ENCODE measurements at places on chromosomes 1 and 21. TPM values are rescaled to one million over a fixed set of nuclear protein-coding genes. Genes with fewer than 3 reads are reported as not detected.

DNA sequence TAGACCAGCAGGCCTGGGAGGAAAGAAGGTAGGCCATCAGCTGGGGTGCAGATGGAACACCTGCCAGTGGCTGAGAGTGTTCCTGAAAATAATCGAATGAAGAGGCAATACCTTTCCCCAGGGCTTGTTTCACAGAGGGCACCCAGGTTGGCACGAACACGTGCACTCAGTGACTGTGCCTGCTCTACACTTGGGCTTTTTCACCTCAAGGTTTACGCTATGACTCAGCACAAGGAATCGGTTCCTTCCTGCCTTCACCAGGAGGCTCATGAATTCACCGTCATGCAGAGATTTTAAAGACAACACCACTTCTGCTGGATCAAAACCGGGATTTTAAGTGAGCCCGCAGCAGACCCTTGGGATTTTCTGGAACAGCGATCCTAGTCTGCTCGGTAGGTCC, 118.5 kb upstream of the ADAR start:
- DNase-seq = peak; percentile 62

DNA sequence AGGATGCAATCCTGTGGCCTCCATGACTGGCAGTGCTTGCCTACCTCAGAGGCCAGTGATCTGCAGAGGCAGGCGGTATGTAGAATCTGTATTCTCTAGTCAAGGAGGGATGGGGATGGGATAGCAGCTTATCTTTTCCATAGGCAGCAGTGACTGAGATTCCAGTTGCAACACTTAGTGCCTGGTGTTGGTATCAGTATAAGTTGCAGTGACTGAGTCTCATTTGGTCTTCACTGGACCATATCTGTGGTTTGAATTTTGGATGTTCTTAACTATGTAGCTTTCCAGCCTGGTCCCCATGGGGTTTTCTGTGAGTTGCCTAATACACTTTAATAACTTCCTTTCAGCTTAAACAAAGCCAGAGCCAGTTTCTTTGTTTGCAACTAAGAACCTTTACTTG, 16.5 kb downstream of the DYRK1A start:
- DNase-seq = no peak

- DNase-seq = no peak
Measured at GRCh38 chr1:226274138-226274537, 34.8 kb downstream of the LIN9 start.

GRCh38 chr1:35112668-35113067, 33.5 kb downstream of the ZMYM1 start:
- DNase-seq = no peak

- no peak for DNase-seq
Measured at GRCh38 chr1:42845866-42846256, 552 bp upstream of the ZNF691 start.

- no peak for DNase-seq
Measured at GRCh38 chr1:2145946-2146835, 48.4 kb downstream of the FAAP20 start.

- no peak for DNase-seq
Measured at GRCh38 chr1:98480271-98480670, 181.2 kb upstream of the SNX7 start.

The HSF2BP gene
- 5.8 TPM for total RNA-seq

The LCE1D gene
- total RNA-seq = not detected

GRCh38 chr1:164689672-164690511, 130.9 kb downstream of the PBX1 start:
- no peak for DNase-seq

GRCh38 chr21:43332861-43333297, 94.1 kb downstream of the SIK1 start:
- no peak for DNase-seq

The CAMK2N1 gene
- 6.9 TPM for total RNA-seq

The C4BPA gene
- total RNA-seq = not detected

DNA sequence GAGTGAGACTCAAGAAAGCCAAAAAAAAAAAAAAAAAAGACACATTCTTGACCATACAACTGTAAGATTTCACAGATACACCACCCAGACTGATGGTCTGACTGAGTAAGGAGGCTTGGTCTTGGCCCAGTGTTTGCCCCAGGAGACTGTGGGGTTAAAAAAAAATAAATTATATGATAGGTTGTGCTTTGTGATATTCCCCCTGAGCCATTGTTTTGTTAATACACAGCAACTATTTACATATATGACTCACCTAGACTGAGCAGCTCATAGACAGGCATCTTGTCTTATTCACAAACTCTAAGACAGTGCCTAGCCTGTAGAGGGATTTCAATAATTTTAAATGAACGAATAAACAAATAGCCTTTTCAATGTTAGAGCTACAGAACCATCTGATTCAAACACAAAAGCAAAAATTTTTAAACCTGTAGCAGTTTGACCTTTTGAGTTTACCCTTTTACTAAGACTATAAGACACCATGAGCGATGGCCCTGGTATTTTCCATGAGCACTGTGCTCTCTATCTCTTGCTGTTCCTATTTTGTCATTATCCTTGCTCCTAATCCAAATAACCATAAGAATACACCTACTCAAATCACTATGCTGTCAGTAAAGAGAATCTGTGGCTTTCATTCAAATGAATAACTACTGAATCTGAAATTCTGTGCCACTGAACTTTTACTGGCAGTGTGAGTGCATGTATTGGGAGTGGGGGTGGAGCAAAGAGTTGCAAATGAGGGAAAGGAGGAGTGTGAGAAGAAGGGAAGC, 199.4 kb upstream of the PTBP2 start:
- peak; percentile 47 for DNase-seq

- DNase-seq = peak; percentile 13
Measured at GRCh38 chr1:120178799-120179756, 2.8 kb upstream of the SEC22B start.

DNA sequence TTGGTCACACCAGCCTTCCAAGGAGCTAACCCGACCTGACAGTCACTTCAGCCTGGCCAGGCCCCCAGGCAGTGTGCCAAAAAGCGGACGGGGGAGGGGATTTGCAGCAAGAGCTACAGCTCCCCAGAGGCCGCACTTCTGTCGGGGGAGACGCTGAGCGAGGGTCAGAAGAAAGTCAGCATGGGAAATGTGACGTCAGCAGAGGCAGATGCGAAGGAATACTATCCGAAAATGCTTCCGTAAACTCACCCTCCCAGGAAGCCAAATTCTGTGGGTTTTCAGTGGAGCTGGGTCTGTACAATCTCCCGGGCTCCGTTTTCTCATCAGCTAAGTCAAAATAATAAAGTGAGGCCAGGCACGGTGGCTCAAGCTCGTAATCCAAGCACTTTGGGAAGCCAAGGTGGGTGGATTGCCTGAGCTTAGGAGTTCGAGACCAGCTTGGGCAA, 28.5 kb upstream of the ECE1 start:
- DNase-seq = no peak
